ENCODE measurements at places on chromosomes 5 and 9. TPM values are rescaled to one million over a fixed set of nuclear protein-coding genes. Genes with fewer than 3 reads are reported as not detected.

GRCh38 chr5:149936700-149937091 lies 7.9 kb downstream of the PDE6A start:
- H3K4me3 ChIP-seq = no peak overlapping the region
- H3K27ac ChIP-seq = peak overlapping the region; percentile 31
- peaks cover 6% of the 10 kb centered on the region for H3K27me3 ChIP-seq
- H3K4me1 ChIP-seq = peaks cover 18% of the 10 kb centered on the region

DNA sequence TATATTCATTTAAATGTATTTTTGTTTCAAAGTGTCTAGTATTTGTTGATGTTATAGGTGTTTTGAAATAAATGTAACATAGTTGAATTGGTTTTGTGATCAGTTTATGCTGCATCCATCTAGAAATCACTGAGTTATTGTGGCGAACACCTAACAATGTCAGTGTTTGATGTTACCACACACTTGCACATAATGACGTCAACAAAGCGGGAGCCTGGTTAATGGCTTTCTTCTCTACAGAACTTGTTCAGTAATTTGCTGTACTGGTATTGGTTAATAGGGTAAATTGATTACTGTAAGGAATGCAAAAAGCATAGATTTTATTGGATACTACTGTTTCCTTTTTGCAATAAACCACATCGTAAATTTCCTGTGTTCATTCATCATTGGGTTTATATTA lies 133.0 kb downstream of the ATG10 start:
- no peak for DNase-seq
- H3K36me3 ChIP-seq = no peaks in the 10 kb centered on the region
- no peak overlapping the region for H3K4me3 ChIP-seq

DNA sequence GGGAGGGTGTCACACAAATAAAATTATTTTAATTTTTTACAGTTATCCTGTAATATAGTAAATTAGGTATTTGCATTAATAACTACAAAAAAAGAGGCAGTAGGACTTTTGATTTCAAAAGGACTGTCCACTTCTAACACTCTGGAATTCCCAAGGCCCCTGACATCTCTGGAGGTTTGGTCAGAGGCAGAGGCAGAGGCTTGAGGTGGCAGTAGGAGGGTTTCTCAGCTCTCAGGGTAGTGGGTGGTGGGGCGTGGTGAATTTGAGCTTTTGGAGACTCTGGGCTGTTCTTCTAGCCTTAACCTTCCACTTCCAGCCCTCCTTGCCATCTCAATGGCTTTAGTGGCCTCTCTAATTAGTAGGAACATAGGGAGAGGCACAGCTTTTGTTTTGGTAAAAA lies 22.8 kb downstream of the ATOX1 start:
- no peaks in the 10 kb centered on the region for H3K27me3 ChIP-seq
- H3K27ac ChIP-seq = no peak overlapping the region
- peaks cover 10% of the 10 kb centered on the region for H3K4me1 ChIP-seq
- no peaks in the 10 kb centered on the region for H3K36me3 ChIP-seq
- DNase-seq = no peak

RICTOR gene
- total RNA-seq = 22.2 TPM

DNA sequence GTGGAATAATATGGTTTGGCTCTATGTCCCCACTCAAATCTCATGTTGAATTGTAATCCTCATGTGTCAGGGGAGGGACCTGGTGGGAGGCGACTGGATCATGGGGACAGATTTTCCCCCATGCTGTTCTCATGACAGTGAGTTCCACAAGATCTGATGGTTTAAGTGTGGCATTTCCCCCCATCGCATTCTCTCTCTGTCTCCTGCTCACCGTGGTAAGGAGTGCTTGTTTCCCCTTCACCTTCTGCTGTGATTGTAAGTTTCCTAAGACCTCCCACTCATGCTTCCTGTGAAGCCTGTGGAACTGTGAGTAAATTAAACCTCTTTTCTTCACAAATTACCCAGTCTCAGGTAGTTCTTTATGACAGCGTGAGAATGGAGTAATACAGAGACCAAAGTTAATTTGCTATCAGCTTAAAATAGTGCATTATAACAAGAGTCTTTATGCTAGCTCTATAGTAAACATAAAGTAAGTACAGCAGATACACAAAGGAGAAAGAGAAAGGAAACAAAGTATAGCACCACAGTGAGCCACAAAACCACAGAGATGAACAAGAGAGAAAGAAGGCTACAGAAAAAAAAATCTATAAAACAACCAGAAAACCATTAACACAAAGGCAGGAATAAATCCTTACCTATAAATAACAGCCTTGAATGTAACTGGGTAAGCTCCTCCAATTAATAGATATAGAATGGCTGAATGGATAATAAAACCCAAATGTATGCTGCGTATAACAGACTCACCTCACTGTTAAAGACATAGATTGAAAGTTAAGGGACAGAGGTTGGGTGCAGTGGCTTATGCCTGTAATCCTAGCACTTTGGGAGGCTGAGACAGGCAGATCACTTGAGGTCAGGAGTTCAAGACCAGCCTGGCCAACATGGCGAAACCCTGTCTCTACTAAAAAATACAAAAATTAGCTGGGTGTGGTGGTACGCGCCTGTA lies 39.7 kb downstream of the RAPGEF6 start:
- no peaks in the 10 kb centered on the region for H3K27me3 ChIP-seq
- no peak overlapping the region for H3K27ac ChIP-seq
- H3K36me3 ChIP-seq = peaks cover 30% of the 10 kb centered on the region
- H3K4me1 ChIP-seq = peaks cover 6% of the 10 kb centered on the region
- H3K4me3 ChIP-seq = no peak overlapping the region

TUSC1 gene
- not detected for total RNA-seq

ECM2 gene
- total RNA-seq = not detected

GRCh38 chr5:41967401-41967800 lies 42.3 kb downstream of the FBXO4 start:
- no peak overlapping the region for H3K4me3 ChIP-seq
- no peak for DNase-seq
- no peaks in the 10 kb centered on the region for H3K27me3 ChIP-seq

DNA sequence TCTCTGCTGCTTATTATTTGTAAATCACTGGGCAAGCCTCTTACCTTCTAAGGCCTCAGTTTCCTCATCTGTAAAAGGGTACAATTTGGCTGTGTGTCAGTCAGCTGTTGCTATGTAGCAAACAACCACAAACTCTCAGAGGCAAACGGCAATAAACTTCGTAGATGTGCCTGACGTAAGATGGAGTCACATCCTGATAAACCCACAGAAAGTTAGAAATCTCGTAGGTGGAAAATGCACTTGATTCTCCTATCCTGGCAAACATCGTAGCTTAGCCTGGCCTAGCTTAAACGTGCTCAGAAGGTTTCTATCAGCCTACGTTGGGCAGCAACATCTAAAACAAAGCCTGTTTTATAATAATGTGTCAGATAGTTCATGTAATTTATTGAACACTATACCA lies 35.0 kb upstream of the UNC5A start:
- H3K4me3 ChIP-seq = no peak overlapping the region
- H3K36me3 ChIP-seq = no peaks in the 10 kb centered on the region
- peaks cover 3% of the 10 kb centered on the region for H3K4me1 ChIP-seq
- H3K27me3 ChIP-seq = peaks cover 89% of the 10 kb centered on the region

GRCh38 chr5:68818057-68818695 lies 275.6 kb upstream of the SLC30A5 start:
- peak overlapping the region; percentile 57 for H3K27ac ChIP-seq
- no peak overlapping the region for H3K4me3 ChIP-seq
- DNase-seq = no peak
- no peaks in the 10 kb centered on the region for H3K27me3 ChIP-seq

DNA sequence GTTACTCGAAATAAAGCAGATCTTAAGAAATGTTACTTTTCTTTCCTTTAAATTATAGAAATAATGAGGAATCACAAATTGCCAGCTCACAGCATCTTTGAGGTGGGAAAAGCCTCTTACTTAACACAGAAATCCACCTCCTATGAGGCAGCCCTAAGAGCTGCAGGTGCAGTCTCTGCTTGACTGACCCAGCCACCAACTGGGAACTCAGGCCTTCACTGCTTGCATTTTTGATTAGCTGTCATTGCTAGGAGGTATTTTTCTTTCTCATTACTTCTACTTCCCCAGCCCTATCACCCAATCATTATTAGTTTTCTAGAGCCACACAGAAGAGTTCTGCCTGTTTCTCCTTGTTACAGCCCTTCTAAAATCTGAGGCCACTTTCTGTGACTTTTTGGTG lies 416.5 kb upstream of the KLF4 start:
- no peaks in the 10 kb centered on the region for H3K36me3 ChIP-seq
- H3K4me1 ChIP-seq = peaks cover 16% of the 10 kb centered on the region
- H3K4me3 ChIP-seq = no peak overlapping the region
- no peak for DNase-seq

FAXDC2 gene
- 2.9 TPM for total RNA-seq

DNA sequence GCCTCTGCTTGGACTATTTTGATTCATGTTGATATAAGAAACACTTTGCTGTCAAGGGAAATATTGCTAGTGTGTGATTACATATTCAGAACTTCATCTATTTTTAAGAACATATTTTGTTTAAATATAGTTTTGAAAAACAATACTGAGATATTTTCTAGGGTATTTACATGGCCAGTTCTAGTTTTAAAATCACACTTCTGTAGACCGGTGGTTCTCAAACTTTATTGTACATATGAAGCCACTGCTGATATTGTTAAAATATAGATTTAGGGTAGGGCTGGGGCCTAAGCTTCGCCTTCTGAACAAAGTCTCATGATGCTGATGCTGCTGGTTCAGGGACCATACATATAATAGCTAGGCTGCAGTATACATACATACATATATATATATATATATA lies 1000.0 kb downstream of the PTPRD start:
- no peak overlapping the region for H3K4me3 ChIP-seq
- no peaks in the 10 kb centered on the region for H3K27me3 ChIP-seq

- peaks cover 22% of the 10 kb centered on the region for H3K4me1 ChIP-seq
- H3K27me3 ChIP-seq = no peaks in the 10 kb centered on the region
- H3K36me3 ChIP-seq = no peaks in the 10 kb centered on the region
- H3K4me3 ChIP-seq = no peak overlapping the region
- no peak overlapping the region for H3K27ac ChIP-seq
These were observed 74.7 kb upstream of the MAN2A1 start for GRCh38 chr5:109614981-109615380.

PCA3 gene
- not detected for total RNA-seq

SLCO6A1 gene
- total RNA-seq = 4.4 TPM

DNA sequence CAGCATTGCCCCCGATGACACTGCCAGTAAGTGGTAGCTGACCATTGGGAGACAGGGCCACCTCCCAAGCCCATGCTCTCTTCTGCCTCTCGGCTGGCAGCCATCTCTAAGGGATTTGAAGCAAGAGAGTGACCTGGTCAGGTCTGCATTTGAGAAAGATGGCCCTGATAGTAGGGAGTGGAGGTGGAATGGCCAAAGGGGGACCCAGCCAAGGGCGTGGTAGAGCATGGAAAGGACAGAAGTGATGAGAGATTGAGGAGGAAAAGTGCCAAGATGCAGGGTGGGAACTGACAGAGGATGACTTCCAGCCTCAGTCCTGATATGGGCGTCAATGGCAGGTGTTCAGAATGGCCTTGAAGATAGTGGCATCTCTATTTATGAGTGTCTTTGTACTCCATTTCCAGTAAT lies 9.0 kb downstream of the ABL1 start:
- H3K36me3 ChIP-seq = no peaks in the 10 kb centered on the region
- H3K27ac ChIP-seq = peak overlapping the region; percentile 43
- H3K4me1 ChIP-seq = peaks cover 72% of the 10 kb centered on the region
- H3K4me3 ChIP-seq = peak overlapping the region; percentile 3
- no peak for DNase-seq

CAMK2A gene
- total RNA-seq = 0.59 TPM

GARIN3 gene
- not detected for total RNA-seq

DNA sequence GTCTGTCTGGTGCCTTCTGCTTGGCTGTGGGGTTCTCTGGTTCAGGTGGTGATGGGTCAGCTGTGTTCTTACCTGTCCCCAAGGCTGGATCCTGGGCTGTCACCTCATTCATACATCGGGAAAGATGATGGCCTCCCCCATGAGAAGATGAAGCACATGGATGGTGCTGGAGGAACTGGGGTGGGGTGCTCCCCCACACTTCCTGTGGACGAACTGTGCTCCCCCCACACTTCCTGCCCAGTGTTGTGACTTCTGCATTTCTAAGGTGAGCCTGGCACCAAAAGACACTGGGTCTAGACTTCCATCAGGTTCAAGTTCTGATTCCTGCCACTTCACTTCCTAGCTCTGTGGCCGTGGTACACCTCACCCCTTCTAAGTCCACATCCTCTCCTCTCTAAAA lies 4.3 kb upstream of the SURF6 start:
- H3K27me3 ChIP-seq = no peaks in the 10 kb centered on the region
- peaks cover 10% of the 10 kb centered on the region for H3K36me3 ChIP-seq
- H3K4me1 ChIP-seq = peaks cover 16% of the 10 kb centered on the region
- DNase-seq = no peak

DNA sequence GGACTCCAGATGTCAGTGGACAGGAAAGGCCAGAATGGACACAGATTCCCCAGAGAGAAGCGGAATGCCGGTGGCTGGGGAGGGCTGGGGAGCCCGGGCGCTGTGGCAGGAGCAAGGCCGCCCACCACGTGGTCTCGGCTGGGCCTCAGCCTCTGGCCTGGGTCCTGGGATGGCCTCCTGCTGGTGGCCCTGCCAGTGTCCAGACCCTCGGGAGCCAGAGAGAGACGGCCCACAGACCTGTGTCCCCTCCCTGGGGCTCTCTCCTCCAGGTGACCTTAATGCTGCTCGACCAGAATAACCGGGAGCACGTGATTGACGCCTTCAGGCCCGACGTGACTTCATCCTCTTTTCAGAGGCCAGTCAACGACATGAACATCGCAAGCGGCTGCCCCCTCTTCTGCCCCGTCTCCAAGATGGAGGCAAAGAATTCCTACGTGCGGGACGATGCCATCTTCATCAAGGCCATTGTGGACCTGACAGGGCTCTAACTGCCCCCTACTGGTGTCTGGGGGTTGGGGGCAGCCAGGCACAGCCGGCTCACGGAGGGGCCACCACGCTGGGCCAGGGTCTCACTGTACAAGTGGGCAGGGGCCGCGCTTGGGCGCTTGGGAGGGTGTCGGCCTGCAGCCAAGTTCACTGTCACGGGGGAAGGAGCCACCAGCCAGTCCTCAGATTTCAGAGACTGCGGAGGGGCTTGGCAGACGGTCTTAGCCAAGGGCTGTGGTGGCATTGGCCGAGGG lies 19.0 kb downstream of the FBXW5 start:
- H3K4me1 ChIP-seq = peaks cover 7% of the 10 kb centered on the region
- no peak overlapping the region for H3K4me3 ChIP-seq
- no peak for DNase-seq
- no peak overlapping the region for H3K27ac ChIP-seq
- no peaks in the 10 kb centered on the region for H3K27me3 ChIP-seq

DNA sequence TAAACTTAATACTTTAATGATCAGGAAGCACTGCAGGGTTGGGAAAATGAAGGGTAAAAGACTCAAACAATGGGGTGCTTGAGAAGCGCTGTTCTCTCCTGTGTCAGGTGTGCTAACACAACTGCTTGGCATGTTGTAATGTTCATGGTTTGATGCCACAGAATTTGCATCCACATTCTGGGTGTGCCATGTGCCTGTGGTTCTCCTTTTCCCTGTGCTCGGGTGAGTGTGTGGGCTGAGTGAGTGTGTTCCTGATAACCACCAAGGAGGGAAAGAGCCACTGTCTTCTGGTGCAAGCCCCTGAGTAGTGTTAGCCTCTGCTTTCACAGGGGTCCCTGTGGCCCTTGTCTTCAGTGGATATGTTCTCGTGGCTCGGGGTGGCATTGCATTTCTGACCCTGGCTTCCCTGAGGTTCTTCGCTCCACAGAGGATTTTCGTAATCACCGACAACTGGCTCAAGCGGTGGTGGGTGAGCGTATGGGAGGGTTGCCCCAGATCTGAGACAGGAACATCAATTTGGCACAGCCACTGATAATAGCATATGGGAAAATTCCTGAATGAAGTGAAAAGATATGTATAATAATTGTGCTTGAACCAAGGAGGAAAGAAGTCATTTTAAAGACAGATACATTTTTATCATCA lies 102.0 kb downstream of the MVB12B start:
- DNase-seq = no peak
- no peaks in the 10 kb centered on the region for H3K4me1 ChIP-seq
- H3K27ac ChIP-seq = no peak overlapping the region
- H3K27me3 ChIP-seq = no peaks in the 10 kb centered on the region
